ENCODE measurements at places on chromosomes 5 and 9. TPM values are rescaled to one million over a fixed set of nuclear protein-coding genes. Genes with fewer than 3 reads are reported as not detected.

DNA sequence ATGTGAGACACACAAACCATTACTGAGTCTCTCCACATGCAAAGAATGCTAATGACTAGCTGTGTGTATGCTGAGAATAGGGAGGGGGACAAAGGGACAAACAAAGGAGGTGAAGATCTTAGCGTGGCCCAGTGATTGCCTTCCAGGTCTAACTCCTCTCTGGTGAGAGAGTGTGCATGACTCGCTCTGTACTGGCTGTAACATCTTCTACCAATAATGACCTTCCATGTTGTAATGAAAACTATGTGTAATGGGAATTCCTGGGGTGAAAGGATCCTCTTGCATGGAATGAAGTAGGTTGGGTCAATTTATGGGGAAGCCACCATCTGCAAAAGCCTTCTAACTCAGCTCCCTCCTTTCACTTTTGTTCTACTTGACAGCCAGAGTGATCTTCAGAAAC, 24.4 kb upstream of the GPR151 start:
- H3K27me3 ChIP-seq, result no peaks in the 10 kb centered on the region
- H3K36me3 ChIP-seq, result no peaks in the 10 kb centered on the region
- H3K4me1 ChIP-seq, result no peaks in the 10 kb centered on the region
- no peak overlapping the region for H3K4me3 ChIP-seq
- no peak overlapping the region for H3K27ac ChIP-seq

DNA sequence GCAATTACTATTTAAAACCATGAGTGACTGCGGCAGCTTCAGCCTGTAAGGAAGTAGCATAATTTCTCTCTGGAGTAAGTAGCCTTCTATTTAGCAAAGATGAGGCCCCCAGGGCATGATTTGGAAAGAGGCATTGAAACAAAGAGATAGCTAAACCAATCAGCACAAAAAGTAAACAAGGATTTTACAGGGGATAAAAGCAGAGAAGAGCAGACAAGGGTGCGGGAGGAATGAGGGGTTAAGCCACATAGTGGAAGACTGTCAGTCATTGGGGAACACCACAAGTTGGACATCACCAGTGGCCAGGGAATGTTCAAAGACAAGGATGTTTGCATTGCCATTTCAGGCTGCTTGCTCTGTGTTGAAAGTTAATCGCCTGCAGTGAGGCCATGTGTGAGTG, 24.0 kb upstream of the C5orf63 start:
- no peak for DNase-seq
- peaks cover 4% of the 10 kb centered on the region for H3K4me1 ChIP-seq
- H3K27me3 ChIP-seq, result peaks cover 7% of the 10 kb centered on the region
- no peak overlapping the region for H3K4me3 ChIP-seq
- H3K27ac ChIP-seq, result no peak overlapping the region

DNA sequence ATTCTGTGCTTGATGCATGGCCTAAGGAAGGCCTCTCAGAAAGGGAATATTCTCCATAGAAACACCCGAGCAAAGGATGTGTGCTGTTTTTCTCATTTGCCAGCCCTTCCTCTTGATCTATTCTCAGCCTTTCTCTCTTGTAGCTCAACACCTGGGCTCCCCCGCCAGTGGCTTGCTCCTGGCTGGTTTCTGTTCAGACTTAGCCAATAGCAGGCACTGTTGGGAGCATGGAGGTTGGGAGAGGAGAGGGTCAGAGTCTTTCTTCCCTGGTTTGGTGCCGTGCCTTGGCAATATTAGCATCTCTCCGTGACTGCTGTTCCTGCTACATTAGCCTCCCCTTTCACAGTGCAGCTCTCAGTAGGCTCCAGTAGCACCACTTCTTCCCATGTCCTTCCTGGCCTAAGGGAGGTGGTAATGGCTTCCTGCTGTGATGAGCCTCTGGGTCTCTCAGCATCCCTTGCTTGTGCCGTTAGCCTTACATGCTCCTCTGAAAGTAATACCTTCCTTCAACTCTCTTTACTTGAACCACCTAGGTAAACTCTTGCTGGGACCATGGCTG, 269.7 kb upstream of the GAS1 start:
- no peaks in the 10 kb centered on the region for H3K27me3 ChIP-seq
- H3K4me1 ChIP-seq, result peaks cover 3% of the 10 kb centered on the region
- DNase-seq, result peak; percentile 27
- no peak overlapping the region for H3K27ac ChIP-seq

DNA sequence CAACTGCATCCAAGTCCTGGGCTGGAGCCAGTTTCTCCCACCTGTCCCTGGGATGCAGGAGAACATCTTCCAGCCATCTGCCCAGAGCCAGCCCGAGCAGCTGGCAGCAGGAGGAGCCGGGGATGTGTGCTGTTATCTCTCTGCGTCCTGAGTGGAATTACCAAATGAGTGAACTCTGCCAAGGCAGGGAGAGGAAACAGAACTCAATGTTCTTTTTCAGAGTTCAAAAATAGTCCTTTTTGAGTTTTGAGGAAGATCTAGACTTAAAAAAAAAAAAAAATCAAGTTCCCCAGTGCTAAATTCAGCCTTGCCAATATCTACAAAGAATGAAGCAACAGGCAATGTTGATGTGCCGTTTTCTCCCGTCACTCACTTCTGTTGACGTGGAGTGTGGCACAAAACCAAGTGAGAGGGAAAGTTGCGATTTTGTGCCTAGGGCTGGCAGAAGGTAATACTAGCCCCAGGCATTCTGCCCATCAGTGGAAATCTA, 56.2 kb downstream of the TMOD1 start:
- DNase-seq, result no peak
- no peaks in the 10 kb centered on the region for H3K36me3 ChIP-seq
- H3K4me3 ChIP-seq, result no peak overlapping the region

Gene LRRC70
- total RNA-seq, result 1.4 TPM

Gene CCDC192
- not detected for total RNA-seq

DNA sequence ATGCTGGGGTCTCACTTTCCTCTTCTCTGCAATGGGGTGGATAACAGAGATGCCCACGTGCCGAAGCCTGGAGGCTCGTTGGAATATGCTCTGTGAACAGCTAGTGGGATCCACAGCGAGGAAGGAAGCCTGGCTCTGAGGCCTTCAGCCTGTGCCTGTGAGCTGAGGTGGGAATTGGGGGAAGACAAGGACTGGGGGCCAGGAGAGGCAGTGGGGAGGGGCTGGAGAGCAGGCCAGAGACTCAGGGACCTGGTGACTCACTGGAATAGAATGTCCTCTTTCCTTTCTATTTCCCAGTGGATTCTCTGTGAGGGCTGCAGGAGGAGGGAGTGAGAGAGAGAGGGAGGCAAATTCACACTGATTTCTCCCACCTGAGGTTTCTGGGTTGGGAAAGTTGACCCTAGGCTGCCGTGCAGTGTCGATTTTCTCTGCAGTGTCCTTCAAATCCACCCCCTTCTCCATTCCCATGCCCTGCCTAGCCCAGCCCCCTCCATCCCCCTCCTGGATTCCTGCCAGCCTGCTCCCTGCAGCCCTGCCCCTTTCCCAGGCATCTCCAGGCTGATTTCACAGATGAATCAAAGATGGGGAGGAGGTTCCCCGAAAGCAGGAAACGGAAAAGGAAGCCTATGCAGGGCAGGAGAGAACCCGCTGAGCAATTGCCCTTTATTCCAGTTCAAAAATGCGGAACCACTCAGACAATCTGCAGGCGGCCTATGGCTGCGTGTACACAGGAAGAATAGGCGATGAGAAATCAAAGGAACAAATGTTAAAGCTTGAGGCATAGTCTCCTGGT, 1.4 kb upstream of the SPAAR start:
- H3K36me3 ChIP-seq, result no peaks in the 10 kb centered on the region
- peak overlapping the region; percentile 56 for H3K4me3 ChIP-seq
- H3K27me3 ChIP-seq, result no peaks in the 10 kb centered on the region
- H3K4me1 ChIP-seq, result peaks cover 55% of the 10 kb centered on the region

Gene GAS1
- 107 TPM for total RNA-seq

GRCh38 chr5:176660530-176660859, 13.2 kb downstream of the TSPAN17 start:
- no peak overlapping the region for H3K27ac ChIP-seq
- no peaks in the 10 kb centered on the region for H3K36me3 ChIP-seq
- peaks cover 13% of the 10 kb centered on the region for H3K4me1 ChIP-seq
- H3K27me3 ChIP-seq, result peaks cover 27% of the 10 kb centered on the region

DNA sequence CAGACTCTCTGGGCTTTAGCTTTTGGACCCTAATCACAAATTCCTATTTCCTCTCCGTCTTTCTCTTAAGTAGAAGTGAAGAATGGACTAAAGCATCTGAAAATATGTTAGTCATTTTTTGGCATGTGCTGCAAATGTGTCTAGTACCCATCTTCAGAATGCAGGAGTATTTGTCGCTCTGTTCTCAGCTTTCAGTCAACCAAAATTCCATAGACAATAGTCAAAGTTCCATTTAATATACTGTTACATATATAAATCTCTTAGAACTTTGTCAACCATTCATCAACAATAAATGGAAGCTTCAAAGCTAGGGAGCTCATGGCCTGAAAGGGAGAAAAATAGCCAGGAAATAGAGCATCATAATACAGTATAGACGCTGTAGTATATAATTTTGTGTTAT, 509.4 kb downstream of the BNC2 start:
- peaks cover 9% of the 10 kb centered on the region for H3K4me1 ChIP-seq
- H3K27me3 ChIP-seq, result no peaks in the 10 kb centered on the region
- H3K27ac ChIP-seq, result no peak overlapping the region
- no peak for DNase-seq
- no peaks in the 10 kb centered on the region for H3K36me3 ChIP-seq

Gene SPINK13
- not detected for total RNA-seq

DNA sequence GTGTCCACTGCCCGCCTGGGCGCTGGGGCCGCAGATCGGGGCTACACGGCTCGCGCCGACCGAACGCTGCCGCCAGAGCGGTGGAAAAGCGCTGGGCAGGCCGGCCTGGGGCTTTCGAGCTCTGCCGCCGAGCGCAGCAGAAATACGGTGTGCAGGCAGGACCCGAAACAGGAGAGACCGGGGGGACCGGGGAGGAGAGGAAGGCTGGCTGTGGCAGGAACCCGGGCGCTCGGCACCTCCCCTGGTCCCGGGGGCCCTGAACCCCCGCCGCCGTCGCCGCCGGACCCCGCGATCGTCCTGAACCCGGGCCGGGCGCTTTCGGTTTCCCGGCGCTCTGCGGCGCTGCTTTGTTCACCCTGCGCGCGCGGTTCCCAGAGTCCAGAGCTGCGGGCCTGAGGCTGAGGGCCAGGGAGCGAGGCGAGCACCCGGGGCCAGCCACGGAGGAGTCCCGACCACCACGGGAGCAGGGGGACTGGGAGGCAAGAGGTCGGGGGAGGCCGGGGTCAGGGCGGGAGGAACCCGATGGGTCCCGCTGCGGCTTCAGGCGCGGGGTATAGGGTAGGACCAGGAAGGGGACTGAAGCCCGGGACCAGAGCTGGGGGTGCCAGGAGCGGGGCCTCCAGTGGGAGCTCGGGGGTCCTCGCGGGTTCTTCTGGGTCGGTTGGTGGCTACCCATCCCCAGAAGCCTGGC, 12.0 kb downstream of the IRX2 start:
- H3K27ac ChIP-seq, result no peak overlapping the region
- no peaks in the 10 kb centered on the region for H3K36me3 ChIP-seq
- H3K4me1 ChIP-seq, result no peaks in the 10 kb centered on the region
- H3K27me3 ChIP-seq, result no peaks in the 10 kb centered on the region

DNA sequence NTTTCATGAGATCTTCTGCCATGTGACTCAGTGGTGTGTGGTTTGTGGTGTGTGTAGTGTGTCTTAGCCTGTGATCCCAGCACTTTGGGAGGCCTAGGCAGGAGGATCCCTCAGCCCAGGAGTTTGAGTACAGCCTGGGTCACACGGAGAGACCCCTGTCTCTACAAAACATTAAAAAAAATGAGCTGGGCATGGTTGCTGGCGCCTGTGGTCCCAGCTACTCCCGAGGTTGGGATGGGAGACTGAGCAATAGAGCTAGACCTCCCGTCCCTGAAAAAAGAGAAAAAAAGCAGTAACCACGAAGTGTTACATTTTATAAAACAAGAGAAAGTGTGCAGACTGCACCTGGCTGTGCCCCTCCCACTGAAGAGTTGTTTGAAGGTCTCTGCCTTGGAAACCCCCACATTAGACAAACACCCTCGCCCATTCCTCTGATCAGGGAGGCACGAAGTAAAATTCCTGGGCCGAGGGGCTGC, 21.2 kb upstream of the RNU6ATAC start:
- H3K27me3 ChIP-seq, result peaks cover 9% of the 10 kb centered on the region
- no peak overlapping the region for H3K27ac ChIP-seq
- DNase-seq, result no peak
- H3K4me3 ChIP-seq, result no peak overlapping the region
- H3K4me1 ChIP-seq, result no peaks in the 10 kb centered on the region

DNA sequence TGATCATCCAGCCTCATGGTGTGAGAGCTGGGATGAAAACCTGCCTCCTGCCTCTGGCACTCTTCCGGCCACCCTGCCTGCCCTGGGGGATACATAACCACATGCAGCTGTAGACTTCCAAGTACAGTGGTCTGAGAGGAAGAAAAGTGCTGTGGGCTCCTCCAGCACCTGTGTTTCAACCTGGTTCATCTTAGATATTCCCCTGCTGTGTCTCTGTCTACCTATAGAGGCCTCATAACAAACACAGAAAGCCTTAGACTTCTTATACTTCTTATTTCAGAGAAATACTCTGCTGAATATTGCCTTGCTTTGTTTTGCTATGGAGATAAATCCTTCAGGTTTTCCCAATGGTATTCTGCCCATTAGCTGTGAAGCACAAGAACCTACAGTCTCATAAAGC, 19.6 kb upstream of the TNFAIP8 start:
- H3K4me1 ChIP-seq, result peaks cover 9% of the 10 kb centered on the region
- H3K27me3 ChIP-seq, result no peaks in the 10 kb centered on the region
- DNase-seq, result no peak
- no peak overlapping the region for H3K4me3 ChIP-seq

GRCh38 chr5:76547891-76548524, 75.2 kb downstream of the F2RL2 start:
- H3K27me3 ChIP-seq, result peaks cover 6% of the 10 kb centered on the region
- no peaks in the 10 kb centered on the region for H3K36me3 ChIP-seq
- no peak overlapping the region for H3K27ac ChIP-seq
- no peak overlapping the region for H3K4me3 ChIP-seq
